ENCODE measurements at places on chromosomes 1 and 21.

- DNase-seq, result peak; percentile 82
Observed at GRCh38 chr1:5943343-5944124, 48.7 kb downstream of the NPHP4 start.

GRCh38 chr1:68453060-68453670 lies 3.4 kb upstream of the RPE65 start:
- no peak for DNase-seq

DNA sequence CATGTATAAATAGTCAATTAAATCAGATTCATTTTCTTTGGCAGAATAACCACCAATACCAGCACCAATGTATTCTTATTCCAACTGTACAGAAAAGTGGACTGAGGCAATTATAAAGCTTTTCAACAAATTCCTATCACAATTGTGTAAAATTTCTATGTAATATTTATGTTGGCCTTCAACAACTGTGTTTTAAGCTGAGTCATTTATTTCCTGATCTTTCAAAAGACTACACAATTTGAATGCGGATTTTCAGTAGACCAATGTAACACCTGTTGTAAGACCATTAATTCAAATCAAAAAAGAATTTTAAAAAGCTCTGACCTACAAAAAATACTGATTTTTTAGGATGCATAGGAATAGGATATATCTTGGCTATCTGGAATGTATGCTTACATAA lies 25.5 kb downstream of the GPATCH2 start:
- DNase-seq, result no peak

DNA sequence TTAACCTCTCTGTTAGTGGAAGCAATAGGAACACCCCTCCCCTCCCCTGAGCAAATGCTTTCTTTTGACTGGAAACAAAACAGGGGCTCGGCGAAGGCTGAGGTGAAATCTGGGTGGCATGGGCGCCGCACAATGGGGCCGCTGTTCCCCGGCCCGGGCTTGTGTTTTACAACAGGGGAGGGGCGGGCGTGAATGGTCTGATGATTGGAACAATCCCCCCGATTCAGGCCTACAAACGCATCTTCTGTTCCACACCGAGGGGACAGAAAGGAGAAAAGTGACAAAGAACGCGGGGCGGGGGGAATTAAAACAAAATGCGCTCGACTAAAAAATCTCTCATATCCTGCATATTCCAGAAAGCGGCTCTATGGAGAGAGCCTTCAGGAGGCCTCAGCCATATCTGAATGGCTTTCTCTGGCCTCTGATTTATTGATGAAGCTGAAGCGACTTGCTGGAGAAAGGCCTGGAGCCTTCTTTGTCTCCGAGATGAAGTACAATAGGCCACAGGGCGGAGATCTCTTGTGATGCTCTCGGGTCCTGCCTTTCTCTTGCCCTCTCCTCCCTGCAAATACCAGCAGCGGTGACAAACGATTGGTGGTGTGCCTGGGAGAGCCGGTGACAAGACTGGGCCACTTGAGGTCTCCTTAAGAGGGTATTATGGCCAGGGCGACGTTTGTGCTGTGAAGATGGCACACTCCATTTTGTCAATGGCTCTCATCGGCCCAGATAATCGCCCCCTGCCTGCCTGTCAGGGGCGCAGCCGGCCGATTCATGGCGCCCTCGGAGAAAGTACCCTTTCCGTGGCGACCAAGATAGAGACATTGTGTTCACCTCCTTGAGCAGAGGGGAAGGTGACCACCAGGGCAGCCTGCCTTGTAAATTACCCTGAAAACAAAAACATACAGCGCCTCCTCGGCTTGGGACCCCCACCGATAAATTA lies 47.1 kb upstream of the OLIG2 start:
- no peak for DNase-seq

DNA sequence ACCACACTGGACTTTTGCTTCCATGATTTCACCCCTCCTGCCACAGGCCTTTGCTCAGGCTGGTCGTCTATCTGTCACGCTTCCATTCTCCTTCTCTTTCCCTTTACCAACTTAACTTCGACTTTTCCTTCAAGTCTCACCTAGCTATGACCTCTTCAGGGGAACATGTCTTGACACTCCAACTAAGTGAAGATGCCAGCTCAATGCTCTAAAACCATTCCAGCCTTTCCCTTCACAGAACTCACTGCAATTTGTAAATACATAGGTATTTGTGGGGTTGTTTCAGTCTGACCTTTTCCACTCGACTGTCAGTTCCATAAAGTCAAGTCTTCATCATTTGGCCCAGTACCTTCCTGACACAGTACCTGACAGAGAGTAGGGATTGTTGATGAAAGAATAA lies 358.6 kb upstream of the CAMK1G start:
- no peak for DNase-seq
